ENCODE measurements at places on chromosomes 4 and X.

DNA sequence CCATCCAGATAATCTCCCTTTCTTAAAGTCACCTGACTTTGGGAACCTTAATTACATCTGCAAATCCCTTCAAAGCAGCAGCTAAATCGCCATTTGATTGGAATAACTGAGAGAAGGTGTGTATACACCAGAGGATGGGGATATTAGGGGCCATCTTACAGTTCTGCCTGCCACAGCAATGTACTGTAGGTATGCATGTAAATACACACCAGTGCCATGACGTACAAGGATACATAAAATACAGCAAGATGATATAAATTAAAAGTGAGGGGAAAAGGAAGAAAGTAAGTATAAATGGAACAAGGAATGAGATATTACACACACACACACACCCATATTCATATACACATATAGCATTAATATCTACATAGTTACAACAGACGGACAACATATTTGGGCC is 81.2 kb downstream of the CBR4 start:
- no peak for DNase-seq

DNA sequence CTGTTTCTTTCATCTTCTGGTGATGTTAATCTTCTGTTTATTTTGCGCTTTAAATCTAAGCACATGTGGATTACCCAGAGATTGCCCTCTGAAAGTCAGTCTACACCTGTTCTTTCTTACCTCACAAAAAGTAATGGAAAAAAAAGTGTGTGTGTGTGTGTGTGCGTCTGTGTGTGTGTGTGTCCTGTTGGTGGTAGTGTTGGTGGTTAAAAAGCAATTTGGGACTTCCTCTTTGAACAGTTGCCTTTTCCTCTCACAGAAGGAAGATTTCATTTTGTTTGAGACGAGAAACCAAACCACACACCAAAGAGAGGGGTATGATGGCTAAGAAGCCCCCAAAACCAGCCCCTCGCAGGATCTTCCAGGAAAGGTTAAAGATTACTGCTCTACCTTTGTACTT is at the start of gene STAP1:
Gene STAP1, plus strand, starts transcription at position 235 of the 400 bp plus-strand sequence. Its CDS starts 83 bp downstream, at position 318.
- no peak for DNase-seq

- DNase-seq, result no peak
Observed at GRCh38 chrX:100745806-100746537, 14.1 kb upstream of the SYTL4 start.

DNA sequence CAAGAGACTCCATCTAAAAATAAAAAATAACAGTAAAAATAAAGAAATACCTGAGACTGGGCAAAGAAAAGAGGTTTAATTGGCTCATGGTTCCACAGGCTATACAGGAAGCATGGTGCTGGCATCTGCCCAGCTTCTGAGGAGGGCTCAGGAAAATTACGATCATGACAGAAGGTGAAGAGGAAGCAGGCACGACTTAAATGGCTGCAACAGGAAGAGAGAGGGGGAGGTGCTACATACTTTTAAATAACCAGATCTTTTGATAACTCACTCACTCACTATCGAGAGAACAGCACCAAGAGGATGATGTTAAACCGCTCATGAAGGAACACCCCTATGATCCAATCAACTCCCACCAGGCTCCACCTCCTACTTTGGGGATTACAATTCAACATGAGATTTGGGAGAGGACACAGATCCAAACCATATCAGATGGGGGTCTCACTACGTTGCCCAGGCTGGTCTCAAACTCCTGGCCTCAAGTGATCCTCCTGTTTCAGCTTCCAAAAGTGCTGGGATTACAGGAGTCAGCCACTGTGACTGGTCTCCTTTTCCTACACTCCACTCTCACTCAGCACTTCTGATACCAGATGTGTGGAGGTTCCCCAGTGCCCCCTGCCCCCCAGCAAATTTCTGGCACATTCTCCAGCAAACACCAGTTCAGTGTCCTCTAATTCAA is 11.9 kb upstream of the ZNF157 start:
- no peak for DNase-seq

GRCh38 chr4:34723605-34724004 is 1520.7 kb downstream of the ARAP2 start:
- DNase-seq, result peak; percentile 86

DNA sequence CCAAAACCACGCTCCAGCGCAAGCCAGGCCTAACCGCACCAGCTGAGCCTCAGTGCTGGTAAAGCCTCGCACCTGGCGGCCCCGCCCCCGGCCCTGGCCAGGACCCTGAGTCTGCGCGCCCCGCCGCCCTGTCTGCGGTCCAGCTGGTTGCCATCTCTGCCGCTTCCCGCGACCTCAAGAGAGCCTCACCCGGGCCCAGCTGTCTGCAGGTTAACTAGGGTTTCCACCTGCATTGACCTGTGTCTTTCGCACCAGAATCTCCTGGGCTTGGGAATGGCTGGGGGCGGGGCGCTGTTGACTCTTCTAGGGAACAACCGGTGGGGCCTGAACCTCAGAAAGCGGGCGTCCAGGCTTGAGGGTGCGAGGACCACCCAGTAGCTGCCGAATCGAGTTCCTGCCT is 207.7 kb upstream of the PRPS2 start:
- no peak for DNase-seq

- peak; percentile 29 for DNase-seq
Observed at GRCh38 chr4:106803083-106803482, 233.0 kb downstream of the DKK2 start.

DNA sequence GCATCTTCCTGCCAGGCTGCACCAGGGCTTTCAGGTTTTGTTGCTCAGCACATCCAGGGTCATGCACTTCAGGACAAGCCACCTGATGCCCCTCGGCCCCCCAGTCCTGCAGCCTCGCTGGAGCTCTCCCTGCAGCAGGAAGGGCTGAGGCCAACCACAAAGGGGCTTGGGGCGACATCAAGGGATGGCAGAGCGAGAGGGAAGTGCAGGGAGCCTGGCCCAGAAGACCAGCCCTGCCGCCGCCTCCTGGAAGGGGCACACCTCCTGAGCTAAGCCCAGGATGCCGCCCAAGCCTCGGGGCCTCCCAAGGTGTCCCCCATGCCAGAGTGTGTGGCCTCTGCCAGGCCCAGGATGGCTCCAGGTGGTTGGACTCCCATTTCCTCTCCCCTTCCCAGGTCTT is 37.1 kb downstream of the TRMT44 start:
- no peak for DNase-seq

DNA sequence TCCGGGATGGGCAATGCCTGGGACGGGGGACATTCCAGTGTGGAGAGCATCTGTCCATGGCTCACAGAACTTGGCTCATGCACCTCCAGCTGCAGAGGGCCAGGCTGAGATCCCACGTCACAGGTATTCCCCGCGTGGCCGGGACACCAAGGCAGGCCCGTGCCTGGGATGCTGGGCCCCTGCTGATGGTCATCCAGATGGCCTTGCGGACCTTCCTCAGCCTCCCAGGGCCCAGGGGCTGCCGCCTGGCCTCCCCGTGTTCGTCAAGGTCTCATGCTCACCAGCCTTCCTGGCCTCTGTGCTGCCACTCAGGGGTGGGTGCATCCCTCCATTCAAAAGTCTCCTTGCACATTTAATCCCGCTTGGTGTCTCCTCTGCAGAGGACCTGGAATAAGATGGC is 40.9 kb upstream of the LRPAP1 start:
- no peak for DNase-seq

DNA sequence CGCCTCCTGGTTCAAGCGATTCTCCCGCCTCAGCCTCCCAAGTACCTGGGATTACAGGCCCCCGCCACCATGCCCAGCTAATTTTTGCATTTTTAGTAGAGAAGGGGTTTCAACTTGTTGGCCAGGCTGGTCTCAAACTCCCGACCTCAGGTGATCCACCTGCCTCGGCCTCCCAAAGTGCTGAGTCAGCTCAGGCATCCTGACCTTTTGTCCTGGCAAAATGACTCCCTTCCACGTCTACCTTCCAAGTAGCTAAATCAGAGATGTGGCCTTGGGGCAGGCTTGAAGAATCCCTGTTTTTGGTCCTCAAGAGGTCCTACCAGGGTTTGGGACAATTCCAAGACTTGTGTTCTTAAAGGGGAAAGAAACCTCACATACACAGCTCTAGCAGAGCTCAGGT is 12.8 kb downstream of the AFAP1 start:
- DNase-seq, result no peak

GRCh38 chr4:143184217-143184502 is 557 bp upstream of the USP38 start:
- no peak for DNase-seq

- no peak for DNase-seq
Observed at GRCh38 chr4:8061573-8061972, 97.0 kb downstream of the ABLIM2 start.

DNA sequence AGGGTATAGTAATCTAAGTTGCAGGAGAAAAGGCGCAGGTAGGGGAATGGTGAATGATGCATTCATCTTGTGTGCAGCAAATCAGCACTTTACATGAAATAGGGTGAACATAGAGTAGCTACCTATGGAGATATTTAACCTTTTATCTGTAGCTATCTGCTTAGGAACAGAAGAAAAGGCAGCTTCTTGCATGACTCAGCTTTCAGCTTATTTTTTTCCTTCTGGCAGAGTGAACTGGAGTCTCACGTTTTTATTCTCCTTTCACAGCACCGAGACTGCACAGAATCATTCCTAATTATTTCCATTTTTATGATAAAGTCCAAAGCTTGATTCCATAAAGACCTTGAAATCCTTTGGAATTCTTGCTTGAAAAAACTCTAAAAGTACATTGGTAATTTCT is 4.8 kb upstream of the SCOC start:
- no peak for DNase-seq

- no peak for DNase-seq
Observed at GRCh38 chrX:123361371-123361770, 177.3 kb downstream of the GRIA3 start.

DNA sequence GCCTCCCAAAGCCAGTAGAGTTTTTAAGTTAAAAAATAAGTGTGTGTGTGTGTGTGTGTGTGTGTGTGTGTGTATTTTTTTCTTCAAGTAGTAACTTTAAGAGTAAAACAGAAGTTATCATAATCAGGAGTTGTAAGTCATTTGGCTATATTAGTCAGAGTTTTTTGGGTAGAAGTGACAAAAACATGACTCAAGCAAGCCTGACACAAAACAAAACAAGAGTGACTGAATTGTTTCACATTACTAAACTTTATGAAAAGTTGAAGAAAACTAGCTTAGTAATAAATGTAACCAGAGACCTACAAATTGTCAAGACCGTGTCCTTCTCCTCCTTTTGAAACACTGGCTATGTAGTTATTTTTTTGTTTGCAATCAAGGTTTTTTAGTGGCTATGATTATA is 738.0 kb upstream of the PITX2 start:
- DNase-seq, result no peak

GRCh38 chrX:150693725-150694574 is 754 bp downstream of the MTMR1 start:
- DNase-seq, result peak; percentile 10

- DNase-seq, result no peak
Observed at GRCh38 chr4:20520901-20521300, 179.4 kb upstream of the PACRGL start.

DNA sequence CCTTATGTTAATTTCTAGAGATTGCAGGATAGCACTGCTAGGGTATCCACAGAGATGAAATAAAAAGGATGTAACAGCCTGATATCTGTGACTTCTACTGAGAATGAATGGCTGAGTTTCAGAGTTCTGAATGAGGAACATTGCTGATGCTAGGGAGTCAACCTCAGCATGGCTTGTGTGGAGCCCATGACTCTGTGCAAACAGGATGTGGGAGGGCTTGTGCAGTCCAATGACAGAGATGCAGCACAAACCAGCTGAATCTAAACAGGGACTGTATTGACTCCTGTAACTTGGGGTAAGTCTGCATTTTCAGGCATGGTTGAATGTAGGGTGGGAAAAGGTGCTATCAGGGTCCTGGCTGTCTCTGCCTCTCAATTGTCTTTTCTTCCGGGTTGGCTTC is 5.3 kb upstream of the RASL11B start:
- no peak for DNase-seq

DNA sequence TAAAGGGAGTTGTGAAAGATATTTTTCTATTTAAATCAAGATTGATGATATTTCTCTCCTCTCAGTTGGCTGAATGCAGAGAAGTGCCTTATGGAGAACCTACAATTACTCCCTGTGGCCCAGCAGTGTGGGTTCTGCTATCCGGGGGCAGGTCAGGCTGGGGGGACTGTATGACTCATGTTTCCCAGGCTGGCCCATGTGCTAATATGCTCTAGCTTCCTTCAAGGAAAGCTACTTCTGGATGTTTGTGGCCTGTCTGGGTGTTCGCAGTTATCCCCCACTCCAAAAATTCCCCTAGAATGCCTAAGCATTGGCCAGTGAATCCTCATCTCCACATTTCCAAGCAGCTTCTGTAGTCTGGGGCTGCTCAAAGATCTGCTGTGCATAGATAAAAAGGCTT is 58.9 kb upstream of the SPP1 start:
- DNase-seq, result no peak

DNA sequence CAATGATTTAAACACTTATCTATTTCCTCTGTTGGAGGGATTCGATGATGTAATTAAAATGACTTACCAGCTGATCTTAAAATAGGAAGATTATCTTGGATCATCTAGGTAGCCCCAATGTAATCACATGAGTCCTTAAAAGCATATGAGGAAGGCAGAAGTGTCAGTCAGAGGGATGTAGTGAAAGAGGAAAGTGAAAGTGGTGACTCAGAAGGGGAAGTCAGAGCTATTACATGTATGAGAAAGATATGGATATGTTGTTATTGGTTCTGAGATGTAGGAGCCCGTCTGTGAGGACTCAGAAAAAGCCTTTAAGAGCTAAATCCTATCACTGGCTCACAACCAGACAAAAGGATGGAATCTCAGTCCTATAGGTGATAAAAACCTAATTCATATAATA is 456.4 kb downstream of the DACH2 start:
- DNase-seq, result no peak

GRCh38 chr4:174640146-174640545 is 117.9 kb upstream of the HPGD start:
- no peak for DNase-seq

DNA sequence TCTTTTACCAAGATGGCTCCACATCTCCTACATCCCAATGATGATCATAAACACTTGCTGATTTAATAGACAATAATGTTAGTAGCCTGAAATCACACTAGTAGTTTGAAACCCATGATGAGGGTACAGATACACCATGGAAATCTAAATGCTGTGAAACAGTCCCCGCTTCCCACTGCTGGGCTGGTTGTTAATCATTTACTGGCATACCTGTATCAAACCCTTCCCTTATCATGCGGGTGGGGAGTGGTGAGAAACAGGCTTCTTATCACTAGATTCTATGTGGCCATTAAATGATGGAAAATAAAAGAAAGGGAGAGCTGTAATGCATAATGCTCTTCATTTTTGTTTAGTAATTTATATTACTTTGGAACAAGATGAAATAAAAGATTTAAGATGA is 21.9 kb downstream of the MAOA start:
- DNase-seq, result no peak

GRCh38 chr4:151143162-151143561 is 43.7 kb downstream of the RPS3A start:
- no peak for DNase-seq
